Effector memory CD4-positive, alpha-beta T cell (primary cell): ENCODE measurements at places on chromosomes 3 and 15.

DNA sequence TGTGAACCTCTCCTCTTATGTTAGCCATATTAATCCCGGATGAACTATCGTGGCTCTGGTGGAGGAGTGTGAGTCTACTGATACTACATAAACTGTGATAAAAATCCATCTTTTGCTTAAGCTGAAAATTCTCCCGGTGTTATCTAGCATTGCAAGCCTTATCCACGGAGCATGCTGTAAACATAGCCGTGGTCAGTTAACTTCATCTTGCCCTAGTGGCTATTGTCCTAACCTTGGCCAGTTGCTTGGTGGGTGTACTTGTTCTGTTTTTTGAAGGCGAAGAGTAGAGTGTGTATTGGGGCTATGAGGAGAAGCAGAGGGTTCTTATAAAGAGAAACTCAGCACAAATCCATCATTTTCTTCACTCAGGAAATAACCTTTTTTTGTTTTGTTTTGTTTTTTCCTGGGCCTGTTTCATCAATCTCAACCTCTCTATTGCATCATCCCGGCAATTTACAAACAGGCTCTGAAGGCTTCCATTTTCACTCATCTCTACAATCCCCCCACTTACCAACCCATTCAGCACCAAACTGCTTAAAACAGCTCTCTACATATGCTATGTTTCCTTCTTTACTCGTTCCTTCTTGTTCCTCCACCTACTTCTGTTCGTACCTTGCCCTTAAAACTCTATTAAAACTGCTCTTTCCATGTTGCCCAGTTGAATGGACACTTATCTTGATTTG, 135.5 kb upstream of the PTX3 start:
- DNase-seq: no peak

DNA sequence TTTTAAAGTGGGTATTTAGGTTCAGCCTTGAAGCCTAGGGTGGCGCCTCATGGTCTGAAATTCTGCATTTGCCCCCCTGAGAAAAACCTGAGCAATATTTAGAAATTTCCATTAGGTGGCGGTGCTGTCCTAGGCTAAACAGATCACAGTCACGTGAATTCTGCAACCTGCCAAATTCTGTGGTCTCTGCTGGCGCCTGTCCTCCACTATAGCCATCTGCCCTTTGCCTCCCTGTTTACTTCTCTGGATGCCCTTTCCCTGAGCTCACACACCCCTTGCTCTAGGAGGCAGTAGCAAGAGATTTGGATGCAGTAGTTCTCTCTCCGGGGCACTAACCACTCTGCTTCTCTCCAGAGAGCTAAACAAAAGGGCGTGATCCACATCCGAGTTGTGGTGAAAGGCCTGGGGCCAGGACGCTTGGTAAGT, 9.1 kb downstream of the MRPS11 start:
- no peak for DNase-seq

GRCh38 chr3:195263925-195264600, 6.9 kb downstream of the XXYLT1 start:
- DNase-seq: no peak

DNA sequence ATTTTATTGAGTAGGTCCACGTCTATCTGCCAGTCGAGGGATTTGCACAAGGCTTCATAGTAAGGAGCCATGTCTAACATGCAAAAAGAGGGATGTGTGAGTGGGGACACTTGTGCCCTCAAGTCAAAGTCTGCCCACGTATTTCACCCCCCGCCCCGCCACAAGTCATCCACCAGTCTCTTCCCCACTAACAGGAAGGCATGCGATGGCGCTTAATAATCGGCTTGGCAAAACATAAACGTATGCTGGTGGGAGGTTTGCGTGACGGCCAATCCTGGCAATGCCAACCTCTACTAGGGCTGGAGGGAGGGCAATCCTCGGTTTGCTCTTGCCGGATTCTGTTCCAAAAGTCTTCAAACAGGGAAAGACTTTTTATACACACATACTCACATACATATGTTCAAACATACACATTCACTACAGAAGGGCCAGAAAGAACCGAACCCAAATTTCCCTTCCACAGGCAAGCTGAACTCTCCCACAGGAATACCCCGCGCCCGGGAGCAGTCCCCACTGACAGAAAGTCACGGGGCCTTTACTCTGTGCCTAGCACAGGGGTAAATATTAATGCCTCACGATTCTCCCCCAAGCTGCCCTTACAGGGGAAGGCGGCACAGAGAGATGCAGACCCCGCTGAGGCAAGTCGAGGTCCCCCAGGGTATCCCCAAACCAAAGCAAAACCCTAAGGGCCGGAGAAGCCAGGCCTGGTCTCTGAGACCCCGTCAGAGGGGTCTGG, 675 bp downstream of the PSMD6 start:
- DNase-seq: no peak

DNA sequence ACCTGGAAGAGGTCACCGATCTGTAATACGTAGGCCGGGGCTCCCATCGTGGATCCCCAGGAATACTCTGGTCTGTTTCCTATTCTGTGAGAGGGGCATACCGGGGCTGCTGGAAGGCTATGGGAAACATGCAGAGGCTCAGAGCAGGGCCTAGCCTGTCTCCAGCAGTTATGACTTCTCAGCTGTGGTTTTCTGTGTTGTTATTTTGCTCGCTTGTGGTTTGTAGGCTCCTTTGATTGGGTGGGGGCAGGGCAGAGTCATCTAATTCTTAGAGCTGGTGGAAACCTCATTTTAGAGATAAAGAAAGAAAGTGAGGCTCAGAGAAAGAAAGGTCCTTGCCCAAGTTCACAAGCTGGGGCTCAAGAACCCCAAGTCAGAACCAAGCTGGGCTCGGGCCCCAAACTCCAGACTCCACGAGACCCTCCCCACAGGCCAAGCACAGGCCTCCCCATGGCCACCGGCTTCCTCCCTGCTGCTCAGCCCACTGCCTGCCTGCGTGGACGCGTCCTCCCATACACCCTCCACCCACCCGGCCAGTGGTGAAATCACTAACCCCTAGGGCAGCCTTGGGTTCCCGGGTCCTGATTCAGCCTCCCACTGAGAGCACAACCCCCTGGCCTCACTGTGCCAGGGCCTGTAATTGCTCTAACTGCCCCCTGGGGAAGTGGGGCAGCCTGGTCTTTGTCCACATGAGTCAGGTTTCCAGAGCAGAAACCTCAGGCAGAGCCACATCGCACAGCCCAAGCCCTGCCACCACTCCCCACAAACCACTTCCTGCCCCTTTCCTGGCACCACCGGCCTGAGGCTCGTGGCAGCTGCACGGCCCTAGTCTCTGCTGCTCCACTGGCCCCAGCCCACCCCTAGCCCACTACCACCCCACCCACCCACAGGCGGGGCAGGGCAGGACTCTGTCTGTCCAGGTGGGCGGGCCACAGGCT, 270.8 kb downstream of the UACA start:
- DNase-seq: peak; percentile 69

DNA sequence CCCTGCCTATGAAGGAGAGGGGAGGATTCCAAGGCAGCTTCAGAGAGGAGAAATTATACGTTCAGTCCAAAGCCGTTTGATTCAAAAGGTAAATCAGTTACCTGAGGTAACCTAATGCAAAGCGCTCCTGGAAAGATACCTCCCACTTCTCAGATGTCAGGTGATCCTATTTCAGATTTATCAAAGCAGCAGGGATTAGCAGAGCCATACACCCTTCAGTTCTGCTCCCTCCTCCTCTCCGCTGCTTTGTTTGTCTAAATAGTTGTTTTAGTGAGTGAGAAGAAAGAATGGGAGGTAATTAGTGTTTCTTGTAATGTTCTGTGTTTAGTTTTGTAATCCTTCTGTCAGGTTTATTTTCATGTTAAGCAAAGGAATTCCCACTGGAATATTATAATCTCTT, 81.1 kb downstream of the SOX14 start:
- DNase-seq: no peak

GRCh38 chr15:31606194-31606669, 279.6 kb downstream of the KLF13 start:
- no peak for DNase-seq

DNA sequence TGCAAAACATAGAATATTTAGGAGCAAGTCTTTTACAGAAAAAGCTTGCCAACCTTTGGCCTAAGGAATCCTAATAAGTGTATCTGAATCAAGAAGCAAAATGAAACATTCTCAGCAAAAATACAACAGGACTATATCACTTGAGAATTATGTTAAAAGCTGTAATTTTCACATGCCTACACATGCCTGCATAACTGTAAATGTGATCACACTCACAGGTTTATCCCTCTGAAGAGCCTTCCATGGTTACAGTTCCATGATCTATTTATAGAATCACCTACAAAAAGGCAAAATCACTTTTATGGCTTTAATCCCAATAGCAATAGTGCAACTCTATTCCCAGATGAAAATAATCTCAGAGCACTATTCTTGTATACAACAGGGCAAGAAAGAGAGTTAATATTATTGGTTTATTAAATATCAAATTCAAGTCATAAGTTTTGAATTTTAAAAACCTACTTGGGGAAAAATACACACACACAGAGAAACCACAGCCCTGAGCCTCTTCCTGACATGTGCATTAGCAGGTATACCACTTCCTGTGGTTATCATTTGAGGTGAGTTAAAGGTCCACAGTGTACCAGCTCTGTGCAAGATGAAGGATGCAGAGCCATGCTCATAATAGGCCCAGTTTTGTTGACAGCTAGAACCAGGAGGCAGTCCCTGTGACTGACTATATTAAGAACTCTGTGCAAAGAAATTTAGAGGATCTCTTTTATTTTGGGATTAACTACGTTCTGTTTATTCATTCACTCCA, 252.5 kb upstream of the TGFBR2 start:
- DNase-seq: peak; percentile 27

GRCh38 chr3:50339485-50340146, 1.0 kb downstream of the RASSF1 start:
- no peak for DNase-seq
